BJ (cell line): ENCODE measurements at places on chromosomes 5 and 9. TPM values are rescaled to one million over a fixed set of nuclear protein-coding genes. Genes with fewer than 3 reads are reported as not detected.

- DNase-seq = no peak
These were observed 69.6 kb upstream of the PJA2 start for GRCh38 chr5:109479260-109479860.

CCDC152 gene
- polyA plus RNA-seq = 0.91 and 1.6 TPM in 2 replicates

CDX1 gene
- 0.39 and 0.97 TPM in 2 replicates for polyA plus RNA-seq

- DNase-seq = no peak
These were observed 1.5 kb upstream of the STC2 start for GRCh38 chr5:173329491-173330337.

DNA sequence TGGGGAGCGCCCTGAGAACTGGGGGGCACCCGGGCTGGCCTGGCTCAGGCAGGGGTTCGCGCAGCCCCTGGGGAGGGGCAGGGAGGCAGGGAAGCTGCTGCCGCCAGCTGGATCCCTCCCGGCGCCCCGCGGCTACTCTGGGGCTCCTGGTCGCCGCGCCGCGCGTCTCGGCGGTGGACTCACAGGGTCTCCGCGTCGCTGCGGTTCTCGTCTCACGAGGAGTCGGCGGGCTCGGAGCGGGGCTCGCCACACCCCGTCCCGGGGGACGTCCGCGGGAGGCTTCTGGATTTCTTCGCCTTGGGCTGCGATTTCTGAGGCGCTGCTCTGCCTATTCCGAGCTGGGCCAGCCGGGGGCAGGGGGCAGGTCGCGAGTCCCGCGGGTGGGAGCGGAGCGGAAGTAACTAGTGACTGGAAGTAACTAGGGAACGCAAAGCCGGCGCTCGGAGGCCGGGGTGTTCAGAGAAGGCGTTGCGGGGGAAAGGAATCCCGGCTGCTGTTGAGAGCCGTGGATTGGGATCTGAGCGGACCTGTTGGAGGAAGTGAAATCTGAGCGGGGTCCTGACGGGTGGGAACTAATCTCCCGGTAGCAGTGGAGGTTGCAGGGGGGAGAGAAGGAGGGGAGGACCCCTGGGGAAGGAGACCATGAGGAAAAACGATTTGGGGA lies 511 bp downstream of the CYSTM1 start:
- no peak for DNase-seq

GRCh38 chr9:34651876-34652601 lies at the start of gene IL11RA:
IL11RA (plus strand) TSS chr9:34652185; CDS start chr9:34655218, 3,033 bp downstream.
- no peak for DNase-seq

DNA sequence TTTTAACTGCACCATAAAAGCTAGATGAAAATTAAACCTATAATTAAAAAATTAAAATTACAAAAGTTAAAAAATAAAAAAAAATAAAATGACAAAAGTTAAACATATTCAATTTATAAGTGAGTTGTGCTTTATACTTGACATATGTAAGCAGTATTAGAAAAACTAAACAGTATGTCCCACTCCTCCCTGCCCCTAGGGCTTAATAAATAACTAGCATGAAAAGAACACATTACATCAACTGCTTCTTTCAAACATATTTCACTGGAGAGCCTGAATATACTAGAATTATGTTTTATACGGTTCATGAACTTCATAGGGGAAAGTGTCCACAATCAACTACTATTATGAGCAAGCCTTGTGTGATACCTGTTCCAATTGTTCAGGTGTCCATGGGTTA lies 47.6 kb downstream of the ECPAS start:
- DNase-seq = no peak

- DNase-seq = no peak
These were observed 204.7 kb upstream of the WWC1 start for GRCh38 chr5:168086746-168087145.

DNA sequence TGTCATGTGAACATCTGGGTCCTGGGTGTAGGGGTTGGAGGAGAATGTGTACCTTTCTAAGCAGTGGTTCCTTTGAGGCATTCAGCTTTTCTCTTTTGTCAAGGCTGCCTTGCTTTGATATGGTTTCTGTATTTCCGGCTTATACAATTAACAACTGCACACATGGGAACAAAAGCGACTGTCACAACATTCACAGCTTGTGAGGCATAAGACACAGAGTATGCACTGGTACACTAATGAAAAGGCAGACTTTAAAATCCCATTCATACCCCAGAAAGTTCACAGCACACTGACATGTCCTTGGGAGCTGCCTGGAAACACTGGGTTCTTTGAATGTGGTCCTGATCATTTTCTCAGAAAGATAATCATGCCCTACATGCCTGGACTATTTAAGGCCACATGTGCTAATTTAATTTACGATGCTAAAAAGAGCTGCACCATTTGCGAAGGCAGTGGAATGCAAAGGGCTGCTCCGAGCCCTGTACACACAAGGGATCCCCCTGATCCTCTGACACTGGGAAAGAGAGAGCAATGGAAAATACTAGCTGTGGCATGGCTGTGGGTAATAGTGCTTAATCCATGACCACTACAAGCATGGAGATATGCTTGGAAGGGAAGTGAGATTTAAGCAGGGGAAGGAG lies 131.8 kb downstream of the EFNA5 start:
- DNase-seq = no peak

DNA sequence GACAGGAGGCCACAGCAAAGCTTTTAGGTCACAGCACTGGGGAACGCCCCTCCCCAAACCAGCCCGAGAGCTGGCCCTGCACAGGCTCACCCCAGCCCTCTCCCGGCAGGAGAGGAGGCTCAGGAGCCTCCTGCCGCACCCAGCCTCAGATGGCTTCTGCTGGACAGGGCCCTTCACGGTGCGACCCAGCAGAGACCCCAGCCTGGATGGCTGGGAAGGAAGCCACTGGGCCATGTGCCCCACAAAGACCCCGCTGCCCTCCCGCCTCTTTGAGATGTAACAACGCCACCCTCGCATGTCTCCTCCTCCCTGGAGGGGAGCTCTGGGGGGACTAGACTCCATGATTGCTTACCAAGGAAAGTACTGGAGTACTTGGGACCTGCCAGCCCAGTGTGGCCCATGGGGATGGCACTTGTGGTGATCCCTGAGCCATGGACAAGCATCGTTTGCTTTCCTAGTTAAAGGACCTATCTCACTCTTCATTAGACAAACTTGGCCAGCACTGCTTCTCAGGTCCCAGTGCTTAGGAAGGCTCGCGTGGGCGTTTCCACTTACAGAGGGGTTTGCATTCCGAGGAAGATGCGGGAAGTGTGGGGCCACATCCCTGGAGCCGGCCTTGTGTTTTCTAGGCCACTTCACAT lies 9.0 kb downstream of the MYMK start:
- no peak for DNase-seq

DNA sequence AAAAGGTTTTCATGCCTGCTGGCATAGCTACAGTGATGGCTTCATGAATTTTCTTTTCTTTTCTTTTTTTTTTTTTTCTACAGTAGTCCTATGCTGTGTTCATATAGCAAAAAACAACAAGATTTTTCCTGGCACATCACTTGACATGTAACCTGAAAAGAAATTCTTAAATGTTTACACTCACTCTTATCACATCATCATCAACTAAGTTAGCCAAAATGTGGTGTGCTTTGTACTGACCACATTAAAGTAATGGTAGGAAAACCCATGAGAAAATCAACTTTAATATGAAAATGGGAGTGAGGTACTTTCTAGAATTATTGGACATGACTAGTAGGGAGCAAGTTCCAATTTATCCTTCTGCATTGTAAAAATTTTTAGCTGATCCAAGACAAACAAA lies 146.7 kb downstream of the SSBP2 start:
- DNase-seq = no peak

RELL2 gene
- 3.7 and 5.0 TPM in 2 replicates for polyA plus RNA-seq

DNA sequence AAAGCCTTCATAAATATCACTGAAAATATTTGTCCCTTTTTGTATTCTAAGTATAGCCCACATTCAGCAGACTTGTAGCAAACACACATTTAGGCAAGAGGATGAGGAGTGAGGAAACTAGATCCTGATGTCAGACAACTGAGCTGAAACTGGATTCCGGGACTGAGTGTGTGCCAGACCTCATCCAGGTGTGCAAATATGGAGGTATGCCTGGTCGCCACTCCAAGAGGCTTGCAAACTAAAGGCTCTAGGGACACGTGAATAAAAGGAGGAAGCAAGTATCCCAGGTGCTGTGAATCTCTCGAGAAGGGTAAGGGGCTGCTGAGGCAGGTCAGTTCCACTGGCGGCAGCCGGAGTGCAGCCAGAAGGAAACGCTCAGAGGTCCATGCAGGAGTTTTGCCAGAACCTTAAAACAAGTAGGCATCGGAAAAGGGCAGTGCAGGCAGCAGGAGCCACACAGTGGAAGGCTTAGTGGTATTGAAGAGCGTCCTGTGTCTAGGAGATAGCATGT lies 77.4 kb upstream of the ALDH1B1 start:
- DNase-seq = no peak

GRCh38 chr9:37840560-37841194 lies 40.1 kb downstream of the DCAF10 start:
- DNase-seq = peak; percentile 30

DNA sequence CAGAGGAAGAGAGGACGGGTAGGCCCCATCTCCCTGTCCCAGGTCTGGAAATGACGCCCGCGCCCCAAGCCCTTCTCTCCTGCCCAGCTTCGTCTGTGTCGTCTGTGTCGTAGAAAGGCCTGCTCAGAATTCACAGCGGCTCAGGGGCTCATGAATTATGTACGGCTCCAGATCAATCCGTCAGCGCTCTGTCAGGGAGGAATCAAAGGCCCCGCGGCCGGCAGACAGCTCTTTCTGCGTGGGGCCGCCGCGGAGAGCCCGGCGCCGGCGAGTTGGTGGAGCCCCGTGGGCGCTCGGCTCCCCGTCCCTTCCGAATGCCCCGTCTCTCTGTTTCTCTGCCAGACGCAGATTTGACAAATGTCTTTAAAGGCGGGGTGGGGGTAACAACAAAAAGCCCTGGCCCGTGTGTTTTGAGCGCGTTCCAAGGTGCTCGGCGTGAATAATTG lies 83.8 kb upstream of the RAPGEF1 start:
- DNase-seq = no peak

DNA sequence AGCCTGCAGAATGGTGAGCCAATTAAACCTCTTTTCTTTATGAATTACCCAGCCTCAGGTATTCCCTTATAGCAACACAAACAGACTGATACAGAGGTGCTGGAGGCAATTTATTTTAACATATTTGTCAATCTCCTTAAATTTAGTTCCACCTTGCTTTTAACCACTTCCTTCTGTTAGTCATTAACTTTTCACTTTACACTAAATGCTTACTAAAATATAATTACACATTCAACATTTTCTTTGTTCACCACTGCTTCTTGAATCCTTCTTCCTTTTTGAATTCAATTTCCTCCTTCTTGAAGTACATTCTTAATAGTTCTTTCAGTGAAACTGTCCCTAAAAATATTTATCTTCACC lies 39.4 kb downstream of the LYRM7 start:
- DNase-seq = no peak

DNA sequence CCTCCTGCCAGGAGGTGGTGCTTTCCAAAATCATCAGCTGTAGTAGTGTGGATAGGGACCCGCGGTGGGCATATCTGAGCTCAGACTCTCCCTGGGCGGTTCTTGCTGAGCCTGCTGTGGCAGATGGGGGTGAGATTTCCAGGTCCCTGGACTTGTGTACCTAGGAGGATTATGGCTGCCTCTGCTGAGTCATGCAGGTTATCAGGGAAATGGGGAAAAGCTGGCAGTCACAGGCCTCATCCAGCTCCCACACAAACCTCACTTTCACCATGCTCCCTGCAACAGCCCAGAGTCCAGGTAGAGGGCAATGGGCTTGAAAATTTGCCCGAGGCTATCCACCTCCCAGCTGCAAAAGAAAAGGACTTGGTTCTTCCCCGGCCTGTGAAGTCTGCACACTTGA lies 23.4 kb upstream of the MAMDC2 start:
- no peak for DNase-seq

DNA sequence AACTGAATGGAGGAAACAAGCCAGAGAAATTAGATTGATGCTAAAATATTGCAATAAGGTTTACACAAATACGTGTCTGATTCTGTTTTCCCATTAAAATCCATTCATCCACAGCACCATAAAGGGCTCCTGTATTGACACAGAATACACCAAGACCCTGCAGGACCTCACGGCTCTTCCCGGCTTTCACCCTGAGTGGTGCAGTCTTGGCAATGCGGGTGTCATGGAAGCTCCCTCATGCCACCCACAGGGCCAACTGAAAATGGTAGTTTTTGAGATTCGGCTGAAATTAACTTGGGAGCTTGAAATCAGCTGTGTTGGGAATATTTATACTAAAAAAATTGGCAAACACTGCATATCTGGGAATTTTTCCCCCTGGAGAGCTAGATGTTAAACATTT lies 17.3 kb upstream of the EXOC3 start:
- DNase-seq = no peak

SNCB gene
- polyA plus RNA-seq = not detected in 2 replicates

DNA sequence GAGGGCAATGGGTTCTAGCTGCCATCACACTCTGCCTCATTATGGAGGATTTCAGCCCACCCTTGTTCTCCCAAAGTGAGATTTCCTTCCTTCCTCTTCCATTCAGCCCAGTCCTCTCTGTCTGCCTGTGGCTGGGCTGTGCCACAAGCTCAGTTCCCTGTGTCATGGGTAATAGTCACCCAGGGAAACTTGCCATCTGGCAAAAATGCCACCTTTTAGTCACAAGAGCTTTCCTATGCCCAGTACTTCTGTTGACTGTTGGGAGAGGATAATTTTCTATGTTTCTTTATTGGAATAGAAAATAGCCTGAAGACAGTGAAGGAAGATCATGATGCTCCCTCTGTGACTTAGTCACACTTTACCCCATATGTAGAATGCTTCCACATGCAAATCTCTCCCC lies 71.4 kb downstream of the TLR4 start:
- no peak for DNase-seq

DNA sequence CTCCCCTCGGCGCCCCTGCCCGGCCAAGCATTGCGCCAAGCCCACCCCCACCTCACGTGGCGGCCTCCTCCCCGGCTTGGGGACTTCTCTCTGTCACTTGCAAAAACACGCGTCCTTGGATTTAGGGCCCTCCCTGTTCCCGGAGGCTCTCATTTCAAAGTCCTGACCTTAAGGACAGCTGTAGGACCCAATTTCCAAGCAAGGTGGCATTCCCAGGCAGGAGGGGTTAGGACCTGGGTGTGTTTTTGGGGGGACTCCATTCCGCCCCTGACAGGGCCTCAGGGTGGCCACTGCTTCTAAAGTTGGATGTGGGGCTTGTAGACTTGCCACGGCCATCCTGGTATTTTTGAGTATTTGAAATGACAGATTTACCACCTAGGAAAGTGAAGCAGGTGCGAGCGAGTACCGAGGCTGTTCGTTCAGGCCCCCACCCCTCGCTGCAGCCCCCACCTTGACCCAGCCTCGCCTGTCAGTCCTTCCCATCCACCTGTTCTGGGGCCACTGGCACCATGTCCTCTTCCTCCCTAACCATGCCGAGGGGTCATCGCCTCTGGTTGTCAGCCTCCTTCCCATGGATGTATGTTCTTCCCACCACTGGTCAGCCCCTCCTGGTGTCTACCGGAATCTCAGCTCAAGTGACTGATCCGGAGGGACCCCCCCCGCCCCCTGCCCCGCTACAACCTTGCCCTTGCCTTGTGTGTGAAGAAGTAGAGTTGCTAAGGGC lies 52.4 kb downstream of the MRPL36 start:
- DNase-seq = no peak
